ENCODE measurements at places on chromosomes 16 and 17.

GRCh38 chr17:67481808-67482207 is 104.7 kb downstream of the PITPNC1 start:
- DNase-seq = no peak

- peak; percentile 54 for DNase-seq
These were observed 5.9 kb upstream of the HSD11B2 start for GRCh38 chr16:67425061-67425460.

GRCh38 chr17:81440511-81441244 is 45.4 kb downstream of the BAHCC1 start:
- peak; percentile 84 for DNase-seq

- DNase-seq = no peak
These were observed 482 bp downstream of the BAHCC1 start for GRCh38 chr17:81395600-81396277.

GRCh38 chr17:75034236-75034908 is 12.4 kb downstream of the ATP5PD start:
- DNase-seq = peak; percentile 92

DNA sequence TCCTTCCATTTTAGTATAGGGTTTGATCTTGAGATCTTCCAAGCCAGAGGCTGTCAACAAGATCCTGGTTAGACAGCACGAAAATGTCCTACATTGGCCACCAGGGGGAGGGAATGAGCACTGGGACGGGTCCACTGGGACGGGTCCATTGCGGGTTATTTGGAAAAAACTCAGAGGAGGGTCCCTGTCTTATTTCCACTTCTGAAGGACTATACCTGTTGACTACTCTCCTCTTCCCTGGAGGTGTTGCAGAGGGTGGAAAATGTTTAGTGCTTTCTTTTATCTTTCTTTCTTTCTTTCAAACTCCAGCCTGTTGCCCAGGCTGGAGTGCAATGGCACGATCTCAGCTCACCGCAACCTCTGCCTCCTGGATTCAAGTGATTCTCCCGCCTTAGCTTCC is 2.5 kb downstream of the TTLL6 start:
- DNase-seq = peak; percentile 77

- no peak for DNase-seq
These were observed 81.4 kb upstream of the CRHR1 start for GRCh38 chr17:45702666-45703266.

DNA sequence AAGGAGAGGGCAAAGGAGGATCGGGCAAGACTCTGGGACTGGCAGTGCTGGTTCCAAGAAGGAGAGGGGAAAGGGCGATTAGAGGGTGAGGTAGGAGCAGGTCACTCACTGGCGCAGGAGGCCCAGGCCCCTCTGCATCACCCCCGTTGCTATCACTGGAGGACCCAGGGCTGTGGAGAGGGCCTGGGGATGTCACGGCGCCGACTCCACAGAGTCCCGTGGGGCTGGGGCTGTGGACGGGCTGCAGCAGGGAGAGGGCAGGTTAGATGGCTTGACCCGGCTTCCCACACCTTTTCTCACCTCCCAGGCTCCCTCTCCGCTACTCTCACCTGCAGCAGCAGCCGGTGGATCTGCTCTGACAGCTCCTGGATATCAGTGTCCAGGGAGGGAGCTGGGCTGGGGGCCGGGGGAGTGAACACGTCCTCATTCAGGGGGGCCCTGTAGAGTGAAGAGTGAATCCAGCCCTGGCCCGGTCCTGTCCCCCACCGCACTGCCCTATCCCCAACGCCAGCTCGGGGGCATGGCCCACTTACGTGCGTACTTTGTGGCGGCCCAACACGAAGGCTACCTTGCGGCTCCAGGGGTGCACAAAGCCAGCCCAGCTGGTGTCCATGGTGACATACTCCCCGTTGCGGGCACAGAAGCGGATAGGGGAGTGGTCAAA is 4.9 kb downstream of the PER1 start:
- no peak for DNase-seq

- DNase-seq = no peak
These were observed 13.2 kb downstream of the IL4R start for GRCh38 chr16:27326738-27327585.

DNA sequence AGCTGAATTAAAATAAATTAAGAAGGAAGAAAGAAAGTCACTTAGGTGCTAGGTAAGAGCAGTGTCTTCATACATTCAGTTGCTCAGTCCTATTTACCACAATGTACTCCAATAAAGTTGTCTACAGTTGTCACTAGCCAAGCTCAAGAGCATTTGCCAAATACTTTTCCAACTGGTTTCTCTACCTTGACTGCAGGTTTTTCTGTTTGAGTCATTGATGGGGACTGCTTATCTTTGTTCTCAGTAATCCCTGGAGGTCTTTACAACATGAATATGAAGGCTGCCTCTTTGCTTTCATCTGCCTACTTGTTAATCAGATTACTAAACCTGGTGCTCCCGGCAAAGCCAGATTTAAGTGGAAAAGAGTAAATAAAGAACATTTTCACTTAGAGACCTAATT is 64.6 kb upstream of the CLEC18B start:
- DNase-seq = no peak

- no peak for DNase-seq
These were observed 112.0 kb downstream of the CLEC16A start for GRCh38 chr16:11056090-11056992.

Data from Karpas-422 (cell line).